ENCODE measurements at places on chromosomes 12 and 14.

GRCh38 chr14:90336985-90337384 is 5.2 kb upstream of the NRDE2 start:
- DNase-seq, result no peak

DNA sequence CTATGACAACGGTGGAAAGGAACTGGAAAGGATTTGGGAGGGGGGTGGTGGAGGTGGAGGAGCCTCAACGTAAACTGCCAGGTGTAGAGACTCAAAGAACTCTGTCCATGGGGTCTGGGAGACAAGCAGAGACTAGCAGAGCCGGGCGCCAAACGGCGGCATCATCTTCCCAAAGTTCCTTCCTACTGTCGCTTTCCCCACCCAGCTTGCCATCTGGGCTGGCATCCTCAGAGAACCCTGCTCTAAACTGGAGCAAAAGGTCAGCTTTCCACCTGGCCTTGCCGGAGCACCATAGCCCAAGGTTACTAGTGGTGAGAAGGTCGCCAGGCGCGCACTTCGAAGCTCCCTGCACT is 4.0 kb upstream of the IRF2BPL start:
- DNase-seq, result no peak

GRCh38 chr12:116160231-116160630 is 117.3 kb downstream of the MED13L start:
- DNase-seq, result no peak

- DNase-seq, result no peak
These were observed 251.8 kb downstream of the APAF1 start for GRCh38 chr12:98896938-98897337.

- DNase-seq, result no peak
These were observed 310.1 kb upstream of the RGS6 start for GRCh38 chr14:71621980-71622605.

GRCh38 chr12:132537836-132538662 is 48.1 kb downstream of the FBRSL1 start:
- DNase-seq, result no peak

- peak; percentile 46 for DNase-seq
These were observed 464.0 kb downstream of the RAD51B start for GRCh38 chr14:68283378-68284123.

DNA sequence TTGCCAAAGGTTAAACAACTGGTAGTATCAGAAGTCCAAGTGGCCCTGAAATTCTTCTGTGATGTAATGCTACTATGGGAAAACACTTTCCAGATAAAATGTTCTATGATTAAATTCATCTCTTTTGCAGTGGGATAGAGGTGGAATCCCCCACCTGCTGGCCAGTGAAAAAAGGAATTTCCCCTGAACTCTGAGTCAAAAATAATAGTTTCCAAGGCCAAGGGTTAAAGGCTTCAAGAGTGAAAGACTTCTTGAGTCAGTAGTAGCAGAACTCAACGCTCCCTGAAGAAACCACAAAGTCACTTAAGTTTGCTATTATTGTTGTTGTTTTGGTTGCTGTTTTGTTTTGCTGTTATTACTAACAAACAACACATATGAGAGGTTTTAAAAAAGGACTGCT is 330.8 kb downstream of the SOX5 start:
- no peak for DNase-seq

DNA sequence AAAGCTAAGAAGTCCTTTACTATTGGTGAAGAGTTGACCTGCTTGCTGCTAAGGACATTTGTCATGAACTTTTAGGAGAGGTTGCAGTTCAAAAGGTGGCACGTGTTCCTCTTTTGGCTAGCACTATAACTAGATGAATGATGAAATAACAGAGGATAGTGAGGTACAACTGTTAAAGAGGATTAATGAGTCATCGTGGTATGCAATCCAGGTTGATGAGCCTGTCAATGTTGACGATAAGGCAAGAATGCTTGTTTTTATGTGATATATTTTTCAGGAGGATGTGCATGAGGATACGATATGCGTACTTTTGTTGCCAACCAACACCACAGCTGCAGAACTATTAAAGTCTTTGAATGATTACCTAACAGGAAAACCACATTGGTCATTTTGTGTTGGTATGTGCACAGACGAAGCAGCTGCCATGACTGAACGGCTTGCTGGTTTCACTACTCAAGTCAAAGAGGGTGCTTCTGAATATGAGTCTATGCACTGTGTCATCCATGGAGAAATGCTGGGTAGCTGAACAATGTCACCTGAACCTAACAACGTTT is 10.6 kb downstream of the CEP128 start:
- no peak for DNase-seq

GRCh38 chr12:88163371-88163770 is 21.3 kb downstream of the TMTC3 start:
- no peak for DNase-seq

- DNase-seq, result no peak
These were observed 1.9 kb downstream of the ARHGDIB start for GRCh38 chr12:14959463-14959862.

DNA sequence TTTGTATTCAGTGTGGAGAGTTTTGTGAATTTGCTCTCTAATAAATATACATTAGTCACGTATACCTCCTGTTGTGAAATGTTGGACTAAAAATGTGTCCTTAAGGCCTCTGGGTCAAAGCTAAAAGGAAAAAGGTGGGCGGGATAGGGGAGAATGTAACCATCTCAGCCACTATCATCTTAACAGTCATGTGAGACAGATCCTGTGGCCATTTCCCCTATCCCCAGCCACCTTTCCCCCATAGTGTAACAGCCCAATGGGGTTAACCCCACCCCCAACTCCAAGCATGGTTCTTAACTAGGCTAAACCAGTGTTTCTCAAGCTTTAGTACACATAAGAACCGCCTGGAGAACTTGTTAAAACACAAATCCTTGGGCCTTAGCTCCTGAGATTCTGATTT is 6.5 kb upstream of the ITPR2 start:
- no peak for DNase-seq

- DNase-seq, result no peak
These were observed 953 bp upstream of the NXPH4 start for GRCh38 chr12:57215668-57216013.

- no peak for DNase-seq
These were observed 181.3 kb downstream of the ITPR2 start for GRCh38 chr12:26651566-26652188.

DNA sequence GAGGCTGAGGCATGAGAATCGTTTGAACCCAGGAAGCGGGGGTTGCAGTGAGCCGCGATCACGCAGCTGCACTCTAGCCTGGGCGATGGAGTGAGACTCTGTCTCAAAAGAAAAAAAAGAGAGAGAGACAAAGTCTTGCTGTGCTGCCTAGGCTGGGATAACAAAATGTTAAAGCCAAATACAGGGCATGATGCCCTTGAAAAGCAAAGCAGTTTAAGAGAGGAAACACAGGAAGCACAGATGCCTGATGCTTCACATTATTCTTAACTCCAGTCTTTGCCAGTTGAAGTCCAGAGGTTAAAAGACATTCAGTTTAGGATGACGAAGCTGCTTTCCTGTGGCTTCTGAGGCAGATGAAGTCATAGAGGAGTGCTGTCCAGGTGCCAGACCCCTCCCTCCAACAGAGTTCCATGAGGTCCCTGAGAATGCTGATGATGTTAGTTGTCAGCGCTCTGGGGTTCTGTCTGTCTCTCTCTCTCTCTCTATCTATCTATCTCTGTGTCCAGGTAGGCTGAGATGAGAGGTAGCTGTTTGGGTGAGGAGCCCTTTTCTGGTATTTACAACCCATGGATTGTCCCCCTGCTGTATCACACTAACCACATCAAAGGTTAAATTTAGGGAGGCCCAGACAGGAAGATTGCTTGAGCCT is 4.9 kb upstream of the MRPL52 start:
- DNase-seq, result no peak

- no peak for DNase-seq
These were observed 60.6 kb upstream of the ANO4 start for GRCh38 chr12:100733817-100734593.

DNA sequence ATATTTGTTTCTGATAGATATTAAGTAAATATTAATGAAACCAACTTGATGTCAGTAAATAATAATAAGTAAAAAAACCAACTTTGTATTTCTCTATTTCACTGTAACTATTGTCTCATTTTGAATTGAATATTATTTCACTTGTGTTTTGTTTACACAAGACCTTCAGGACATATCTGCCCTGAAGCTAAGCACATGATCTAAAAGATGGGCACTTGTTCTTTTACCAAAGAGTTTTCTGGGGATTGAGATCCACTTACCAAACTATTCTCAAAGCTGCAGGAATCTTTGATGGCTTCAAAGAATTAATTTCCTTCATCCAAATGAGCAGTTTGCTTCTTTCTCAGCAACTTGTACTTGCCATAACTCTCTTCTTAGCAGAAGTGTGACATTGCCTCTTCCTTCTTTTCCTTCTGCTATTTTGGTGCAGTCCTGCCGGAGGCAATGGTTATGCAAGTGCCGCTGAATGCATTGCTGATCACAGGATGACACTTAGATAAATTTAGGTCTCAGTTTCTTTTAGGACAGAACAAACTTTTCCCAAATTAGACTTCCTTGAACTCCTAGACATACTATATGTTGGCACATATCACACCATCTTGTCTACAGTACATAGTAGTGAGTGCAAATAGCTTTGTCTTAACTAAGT is 9.2 kb downstream of the FAR2 start:
- no peak for DNase-seq

DNA sequence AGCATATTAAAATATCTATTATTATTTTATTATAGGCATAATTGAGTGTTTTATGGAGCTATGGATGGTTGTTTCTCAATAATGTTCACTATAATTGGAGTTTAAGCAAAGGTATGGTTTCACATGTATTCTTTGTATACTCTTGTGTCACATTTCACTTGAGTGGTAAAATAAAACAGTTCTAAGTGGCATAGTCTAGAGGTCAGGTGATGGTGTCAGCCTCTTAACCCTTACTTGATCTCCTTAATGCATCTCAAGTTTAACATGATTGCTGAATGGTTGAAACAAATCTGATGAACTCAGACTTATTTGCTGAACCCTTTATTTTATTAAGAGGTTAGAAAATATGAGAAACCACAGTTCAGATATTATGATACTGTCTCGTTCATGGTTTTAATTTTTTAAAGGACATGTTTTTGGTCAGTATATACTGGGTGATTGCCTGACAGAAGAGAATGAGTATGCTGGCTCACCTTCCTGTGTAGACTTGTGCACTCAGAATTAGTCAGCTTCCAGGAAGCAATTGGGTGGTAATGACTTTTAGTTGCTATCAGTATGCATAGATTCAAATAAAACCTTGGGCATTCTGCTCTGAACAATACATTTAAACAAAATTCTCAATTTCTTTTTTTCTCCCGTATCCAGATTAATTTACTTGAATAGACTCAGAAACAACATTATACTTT is 464.6 kb downstream of the PCNX1 start:
- no peak for DNase-seq

DNA sequence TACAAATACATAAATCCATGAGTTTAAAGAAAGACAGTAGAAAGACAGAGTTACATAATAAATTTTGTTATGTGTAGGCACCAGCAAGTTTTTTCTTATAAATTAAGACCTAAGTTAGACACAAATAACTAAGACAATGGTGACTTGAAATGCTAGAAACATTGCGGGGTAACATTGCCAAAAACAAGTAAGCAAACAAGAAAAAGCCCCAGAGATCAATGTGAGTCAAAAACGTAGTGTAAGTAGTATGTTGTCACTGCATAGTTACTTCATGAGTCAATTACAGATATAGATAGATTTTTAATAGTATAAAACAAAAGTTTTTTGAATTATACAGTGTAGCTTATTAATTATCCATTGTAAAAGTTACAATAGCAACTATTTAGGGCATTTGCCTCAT is 83.4 kb downstream of the CNTN1 start:
- no peak for DNase-seq

DNA sequence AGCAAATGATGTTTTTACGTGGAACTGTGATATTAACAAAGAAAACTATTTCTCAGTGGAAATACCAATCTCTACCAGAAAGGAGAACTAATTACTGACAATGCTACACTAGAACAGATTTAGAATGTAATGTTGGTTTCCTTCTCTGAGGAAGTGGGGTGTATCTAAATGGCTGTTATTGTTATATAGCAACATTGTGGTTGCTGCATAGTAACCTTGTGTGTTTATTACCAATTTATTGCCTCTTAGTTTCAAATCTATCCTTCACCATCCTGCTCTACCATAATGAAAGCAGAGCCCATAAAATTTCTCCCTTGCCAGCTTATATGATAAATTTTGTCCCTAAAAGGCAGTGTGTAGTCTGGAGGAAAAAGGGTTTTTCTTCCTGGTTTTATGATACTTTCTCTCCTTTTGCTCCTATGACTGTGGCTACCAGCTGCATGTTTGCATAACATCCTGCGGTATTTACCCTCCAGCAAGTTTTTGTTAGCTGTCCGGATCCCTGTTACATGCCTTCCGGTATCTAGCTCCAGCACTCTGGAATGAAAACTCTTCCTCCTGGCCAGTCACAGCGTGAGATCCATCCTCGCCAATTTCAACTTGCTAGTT is 5.7 kb upstream of the KLRK1 start:
- no peak for DNase-seq

GRCh38 chr14:55212634-55213033 is 21.2 kb upstream of the DLGAP5 start:
- no peak for DNase-seq

DNA sequence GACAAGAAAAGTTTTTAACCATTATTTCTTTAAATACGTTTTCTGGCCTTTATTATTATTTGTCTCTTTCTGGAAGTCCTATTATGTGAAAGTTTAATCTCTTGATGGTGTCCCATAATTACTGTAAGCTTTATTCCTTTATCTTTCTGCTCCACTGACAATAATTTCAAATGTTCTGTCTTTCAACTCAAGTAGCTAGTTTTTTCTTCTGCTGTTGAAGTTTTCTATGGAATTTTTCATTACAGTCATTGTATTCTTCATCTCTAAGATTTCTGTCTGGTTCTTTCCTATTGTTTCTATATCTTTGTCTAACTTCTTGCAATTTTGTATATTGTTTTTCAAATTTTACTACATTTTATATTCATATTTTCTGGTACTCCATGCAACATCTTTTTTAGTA is 173.6 kb upstream of the MGAT4C start:
- no peak for DNase-seq

DNA sequence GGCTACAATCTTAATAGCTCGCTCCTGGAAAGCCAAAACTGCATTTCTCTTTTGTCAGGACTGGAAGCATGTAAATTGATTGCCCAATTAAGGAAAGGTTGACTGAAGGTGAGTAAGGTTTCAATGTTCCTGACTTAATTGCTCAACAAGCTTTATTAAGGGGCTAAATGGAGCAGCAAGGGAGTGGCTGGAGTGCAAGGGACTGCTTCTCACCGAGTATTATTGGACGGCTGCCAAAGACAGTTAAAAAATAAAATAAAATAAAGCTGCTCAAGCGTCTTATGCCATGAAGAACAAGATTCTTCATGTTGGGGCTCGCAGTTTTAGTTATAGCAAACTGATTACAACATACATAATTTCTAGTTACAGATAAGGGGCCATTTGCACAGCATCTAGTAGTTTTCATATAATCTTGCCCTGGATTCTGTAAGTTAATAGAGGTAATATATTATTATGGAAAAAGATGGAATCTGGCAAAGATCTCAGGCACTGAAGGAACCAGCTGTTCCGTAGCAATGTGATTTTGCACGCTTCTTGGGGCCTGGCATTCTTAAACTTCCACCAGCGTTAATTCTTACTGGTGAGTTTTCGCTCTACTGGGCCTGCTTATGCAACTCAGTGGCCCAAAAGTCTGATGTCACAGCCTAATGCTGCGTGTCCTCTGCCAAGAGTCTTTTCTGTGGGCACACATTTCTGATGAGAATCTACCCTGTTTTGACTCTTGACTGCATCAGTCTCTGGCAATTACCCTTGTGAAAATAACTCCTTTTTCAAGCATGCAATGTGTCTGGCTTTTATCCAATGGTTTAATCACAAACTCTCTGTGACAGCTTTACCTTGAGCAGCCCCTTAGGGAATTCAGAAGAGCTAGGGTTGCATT is 108.5 kb downstream of the SLC38A1 start:
- no peak for DNase-seq

GRCh38 chr12:124625867-124626675 is 58.7 kb upstream of the NCOR2 start:
- DNase-seq, result no peak

All from stimulated activated CD8-positive, alpha-beta memory T cell treated with anti-CD3 and anti-CD28 coated beads, Interleukin-4, amount 100 ng/mL, for 1 hour (primary cell).